ENCODE measurements at places on chromosomes 4 and X. TPM values are rescaled to one million over a fixed set of nuclear protein-coding genes. Genes with fewer than 3 reads are reported as not detected.

DNA sequence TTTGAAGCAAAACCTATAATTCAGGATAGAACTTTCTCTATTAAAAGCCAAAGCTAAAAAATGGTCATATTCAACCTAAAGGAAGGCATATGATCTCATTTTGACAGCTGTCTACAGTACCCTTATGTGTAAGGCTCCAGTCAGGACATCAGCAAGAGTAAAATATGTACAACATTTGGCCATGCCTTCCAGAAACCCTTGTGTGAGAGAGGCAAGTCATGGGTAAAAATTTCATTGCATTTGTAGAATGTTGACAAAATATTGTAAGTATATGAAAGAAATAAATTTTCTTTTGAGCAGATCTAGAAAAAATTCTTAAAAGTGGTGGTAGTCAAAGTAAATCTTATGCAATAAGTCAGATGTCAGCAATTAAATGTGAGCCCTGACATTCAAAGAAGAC is 132.3 kb downstream of the SLC39A8 start:
- H3K27me3 ChIP-seq: peaks cover 13% of the 10 kb centered on the region
- DNase-seq: no peak
- H3K4me1 ChIP-seq: no peaks in the 10 kb centered on the region
- H3K36me3 ChIP-seq: no peaks in the 10 kb centered on the region

- no peak overlapping the region for H3K27ac ChIP-seq
- no peaks in the 10 kb centered on the region for H3K4me1 ChIP-seq
- H3K4me3 ChIP-seq: no peak overlapping the region
- DNase-seq: no peak
- H3K36me3 ChIP-seq: no peaks in the 10 kb centered on the region
- H3K27me3 ChIP-seq: no peaks in the 10 kb centered on the region
These were observed 207.6 kb downstream of the NAF1 start for GRCh38 chr4:162959046-162959445.

DNA sequence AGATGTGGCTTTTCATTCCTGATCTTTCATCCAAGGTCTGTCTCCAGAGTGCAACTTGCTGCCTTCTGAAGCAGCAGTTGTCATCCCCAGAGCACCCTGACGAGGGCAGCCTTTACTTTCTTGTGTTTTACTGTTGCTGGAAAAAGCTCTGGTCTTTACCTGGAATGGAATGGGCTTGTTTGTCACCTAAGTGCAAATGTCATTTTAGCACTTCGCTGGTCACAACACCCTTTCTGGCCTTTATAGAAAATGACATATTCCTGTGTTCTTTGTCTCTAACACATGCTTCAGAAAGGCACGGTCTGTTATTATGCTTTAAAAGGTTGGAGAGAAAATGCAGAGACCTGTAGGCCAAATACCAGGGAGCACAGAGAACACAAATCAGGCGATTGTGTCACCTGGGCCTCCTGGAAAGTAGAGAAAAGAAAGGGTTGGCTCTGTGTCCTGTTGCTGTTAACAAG is 332.7 kb upstream of the IGFBP7 start:
- no peaks in the 10 kb centered on the region for H3K36me3 ChIP-seq
- no peaks in the 10 kb centered on the region for H3K27me3 ChIP-seq
- no peak overlapping the region for H3K27ac ChIP-seq

DNA sequence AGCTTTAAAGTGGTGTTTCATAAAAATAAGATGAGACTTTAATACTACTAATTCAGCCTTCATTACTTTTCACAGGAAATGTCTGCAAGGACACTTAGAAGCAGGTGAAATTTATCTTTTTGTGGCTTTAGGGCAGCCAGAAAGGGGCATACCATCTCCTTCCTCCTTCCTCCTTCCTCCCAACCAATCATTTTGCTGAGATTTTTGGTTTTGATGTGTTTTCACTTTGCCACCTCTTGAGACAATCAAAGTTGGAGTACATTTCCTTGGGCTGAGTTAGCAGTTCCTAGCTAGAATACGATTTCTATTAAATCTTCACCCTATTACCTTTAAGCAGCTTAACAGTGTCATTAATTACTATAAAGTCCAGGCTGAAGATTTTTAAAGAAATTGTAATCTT is 5.1 kb upstream of the NDST3 start:
- no peak overlapping the region for H3K4me3 ChIP-seq
- H3K36me3 ChIP-seq: no peaks in the 10 kb centered on the region
- no peak overlapping the region for H3K27ac ChIP-seq
- H3K27me3 ChIP-seq: peaks cover 21% of the 10 kb centered on the region
- DNase-seq: no peak

- no peaks in the 10 kb centered on the region for H3K27me3 ChIP-seq
- H3K4me3 ChIP-seq: no peak overlapping the region
- peaks cover 9% of the 10 kb centered on the region for H3K4me1 ChIP-seq
- H3K36me3 ChIP-seq: peaks cover 8% of the 10 kb centered on the region
- no peak for DNase-seq
These were observed 13.5 kb downstream of the TIMP1 start for GRCh38 chrX:47595716-47596251.

- no peaks in the 10 kb centered on the region for H3K4me1 ChIP-seq
- no peaks in the 10 kb centered on the region for H3K36me3 ChIP-seq
- H3K4me3 ChIP-seq: no peak overlapping the region
- no peak for DNase-seq
- H3K27ac ChIP-seq: no peak overlapping the region
These were observed 138.4 kb upstream of the HCCS start for GRCh38 chrX:10972706-10973105.

DNA sequence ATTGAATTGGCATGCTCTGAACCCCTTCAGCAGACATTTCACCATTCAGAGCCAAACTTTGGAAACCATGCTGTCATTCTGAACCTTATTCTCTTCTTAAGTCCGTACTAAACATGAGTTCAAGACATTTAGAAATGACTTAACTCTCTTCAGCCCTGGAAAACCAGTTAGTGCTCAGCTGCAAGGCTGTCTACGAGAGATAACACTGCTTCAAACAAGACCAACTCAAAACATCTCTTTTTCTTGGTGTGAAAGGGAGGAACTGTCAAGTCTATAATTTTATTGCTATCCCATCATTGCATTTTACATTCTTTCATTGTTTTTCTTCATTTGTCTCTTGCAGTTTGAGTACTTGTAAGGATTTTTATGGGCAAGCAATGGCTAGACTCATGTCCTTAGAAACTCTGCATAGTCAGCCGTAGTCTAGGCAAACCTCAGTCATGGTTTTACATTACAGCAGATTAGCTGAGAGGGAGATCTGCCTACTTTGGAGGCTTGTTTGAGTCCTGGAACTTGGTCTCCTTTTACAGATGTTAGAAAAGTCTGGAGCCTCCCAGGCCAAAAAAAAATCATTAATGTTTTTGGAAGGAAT is 120.6 kb upstream of the JADE1 start:
- no peaks in the 10 kb centered on the region for H3K4me1 ChIP-seq
- DNase-seq: no peak
- no peak overlapping the region for H3K27ac ChIP-seq
- H3K4me3 ChIP-seq: no peak overlapping the region
- no peaks in the 10 kb centered on the region for H3K36me3 ChIP-seq

- H3K4me3 ChIP-seq: no peak overlapping the region
- H3K4me1 ChIP-seq: no peaks in the 10 kb centered on the region
- no peak for DNase-seq
- H3K27ac ChIP-seq: no peak overlapping the region
- no peaks in the 10 kb centered on the region for H3K36me3 ChIP-seq
These were observed 268.7 kb downstream of the SPOCK3 start for GRCh38 chr4:166965562-166965961.

GRCh38 chr4:41144812-41145211 is 69.5 kb downstream of the APBB2 start:
- DNase-seq: no peak
- no peaks in the 10 kb centered on the region for H3K4me1 ChIP-seq
- H3K27ac ChIP-seq: no peak overlapping the region
- H3K4me3 ChIP-seq: no peak overlapping the region

The MAGEA1 gene
- not detected for total RNA-seq

The PABPC1L2A gene
- total RNA-seq: not detected

The PSAPL1 gene
- total RNA-seq: not detected

The SSR4 gene
- 203 TPM for total RNA-seq
